Cardiac fibroblast (primary cell): ENCODE measurements at places on chromosomes 11 and 22.

DNA sequence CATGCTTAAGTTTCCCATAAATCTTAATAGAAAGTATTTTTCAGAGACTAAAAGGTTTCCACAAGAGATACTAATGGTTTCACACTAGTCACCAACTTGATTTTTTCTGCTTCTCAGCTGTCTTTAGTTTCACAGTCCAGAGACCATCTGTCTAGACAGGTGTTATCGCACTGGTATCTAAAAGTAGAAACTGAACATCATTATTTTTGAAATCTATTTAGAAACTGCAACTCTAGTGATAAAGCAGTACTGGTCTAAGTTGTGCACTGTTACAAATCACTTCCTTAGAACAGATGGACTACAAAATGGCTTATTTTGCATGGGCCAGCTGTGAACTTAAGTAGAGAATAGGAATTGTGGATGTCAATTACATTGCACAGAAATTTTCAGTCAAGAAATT lies 78.0 kb downstream of the CNTN5 start:
- no peak for DNase-seq

- DNase-seq: no peak
These were observed 8.7 kb downstream of the ME3 start for GRCh38 chr11:86663761-86664160.

DNA sequence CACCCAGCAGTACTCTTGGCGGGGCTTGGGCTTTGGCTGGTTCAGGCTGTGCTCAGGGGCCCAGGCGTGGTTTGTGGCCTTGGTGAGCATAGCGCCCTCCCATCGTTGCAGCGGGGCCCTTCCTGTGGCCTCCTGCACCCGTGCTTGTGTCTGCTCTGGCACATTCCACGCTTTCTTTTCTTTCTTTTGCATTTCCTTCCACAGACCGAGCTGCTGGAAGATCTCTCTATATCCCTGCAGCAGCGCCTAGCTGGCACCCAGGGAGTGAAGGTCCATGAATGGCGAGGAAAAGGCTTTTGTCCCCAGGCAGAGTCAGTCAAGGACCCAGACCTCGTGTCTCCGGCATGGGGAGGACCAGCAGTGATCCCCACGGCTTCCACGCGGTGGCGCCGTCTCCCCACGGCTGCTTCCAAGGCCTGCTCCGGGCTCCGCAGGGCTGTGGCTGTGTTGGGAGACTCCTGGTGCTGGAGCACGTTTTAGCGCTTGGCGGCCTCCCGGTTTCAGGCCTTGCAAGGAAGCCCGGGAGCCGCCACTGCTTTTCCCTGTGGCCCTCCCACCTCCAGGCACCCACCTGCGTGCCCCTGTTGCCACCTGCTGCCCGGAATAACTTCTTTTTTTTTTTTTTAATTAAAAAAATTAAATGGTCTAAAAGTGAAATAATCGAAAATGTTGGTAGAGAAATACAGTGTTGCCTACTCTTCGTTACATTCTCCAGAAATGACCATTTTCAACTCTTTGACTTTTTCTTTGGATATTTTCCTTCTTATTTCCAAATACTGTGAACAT lies 28.5 kb downstream of the GLB1L2 start:
- peak; percentile 25 for DNase-seq

- DNase-seq: no peak
These were observed 42.0 kb upstream of the TENM4 start for GRCh38 chr11:79482800-79483199.

DNA sequence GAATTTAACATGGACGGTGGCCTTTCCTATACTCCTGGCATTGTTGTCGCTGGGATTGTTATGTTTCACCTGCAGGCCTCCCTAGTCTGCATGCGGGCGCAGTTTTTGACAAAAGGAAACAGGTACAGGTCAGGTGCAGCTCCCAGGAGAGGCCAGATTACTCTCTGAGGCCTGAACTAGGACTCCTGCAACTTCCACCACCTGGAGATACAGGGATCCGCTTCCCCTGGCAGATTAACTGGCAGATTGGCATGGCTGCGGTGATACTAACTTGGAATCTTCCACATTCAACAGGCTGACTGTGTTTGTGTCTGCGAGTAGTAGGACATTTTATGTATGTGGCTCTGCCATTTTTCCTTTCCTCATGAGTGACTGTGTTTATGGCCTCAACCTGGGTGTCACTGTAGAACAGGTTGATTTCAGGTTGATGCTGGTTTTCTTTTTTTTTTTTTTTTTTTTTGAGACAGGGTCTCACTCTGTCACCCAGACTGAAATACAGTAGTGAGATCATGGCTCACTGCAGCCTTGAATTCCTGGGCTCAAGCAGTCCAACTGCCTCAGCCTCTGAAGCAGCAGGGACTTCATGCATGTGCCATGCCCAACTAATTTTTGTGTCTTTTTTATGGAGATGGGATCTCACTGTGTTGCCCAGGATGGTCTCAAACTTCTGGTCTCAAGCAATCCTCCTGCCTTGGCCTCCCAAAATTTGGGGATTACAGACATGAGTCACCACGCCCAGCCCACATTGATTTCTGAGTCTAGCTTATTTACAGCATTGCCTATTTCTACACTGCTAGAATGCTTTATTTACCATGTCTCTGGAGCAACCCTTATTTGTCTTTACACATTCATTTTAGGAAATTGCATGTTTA lies 1.7 kb upstream of the USP28 start:
- no peak for DNase-seq

- DNase-seq: no peak
These were observed 110.0 kb downstream of the TP53I11 start for GRCh38 chr11:44840521-44841251.

GRCh38 chr11:70353900-70354568 lies 44.3 kb upstream of the CTTN start:
- no peak for DNase-seq

- DNase-seq: peak; percentile 99
These were observed 89.8 kb upstream of the PARVA start for GRCh38 chr11:12287374-12288211.

DNA sequence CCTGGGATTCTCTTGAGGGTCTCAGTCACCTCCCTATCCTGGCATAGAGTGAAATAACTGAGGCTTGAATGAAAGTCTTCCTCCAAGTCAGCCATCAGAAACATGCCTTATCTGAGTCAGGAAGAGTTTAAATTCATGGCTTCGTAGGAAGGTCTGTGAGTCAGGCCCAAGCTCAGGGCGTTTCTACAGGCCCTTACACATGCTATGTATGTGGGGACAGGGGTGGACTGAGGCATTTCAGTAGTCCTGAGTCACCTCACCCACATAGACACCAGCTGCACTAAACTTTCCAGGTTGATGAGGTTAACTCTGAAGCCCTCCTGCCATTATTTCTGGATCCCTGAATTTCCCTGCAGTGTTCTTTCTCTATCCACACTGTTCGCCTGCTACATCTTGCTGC lies 134.6 kb upstream of the RCN1 start:
- DNase-seq: no peak

DNA sequence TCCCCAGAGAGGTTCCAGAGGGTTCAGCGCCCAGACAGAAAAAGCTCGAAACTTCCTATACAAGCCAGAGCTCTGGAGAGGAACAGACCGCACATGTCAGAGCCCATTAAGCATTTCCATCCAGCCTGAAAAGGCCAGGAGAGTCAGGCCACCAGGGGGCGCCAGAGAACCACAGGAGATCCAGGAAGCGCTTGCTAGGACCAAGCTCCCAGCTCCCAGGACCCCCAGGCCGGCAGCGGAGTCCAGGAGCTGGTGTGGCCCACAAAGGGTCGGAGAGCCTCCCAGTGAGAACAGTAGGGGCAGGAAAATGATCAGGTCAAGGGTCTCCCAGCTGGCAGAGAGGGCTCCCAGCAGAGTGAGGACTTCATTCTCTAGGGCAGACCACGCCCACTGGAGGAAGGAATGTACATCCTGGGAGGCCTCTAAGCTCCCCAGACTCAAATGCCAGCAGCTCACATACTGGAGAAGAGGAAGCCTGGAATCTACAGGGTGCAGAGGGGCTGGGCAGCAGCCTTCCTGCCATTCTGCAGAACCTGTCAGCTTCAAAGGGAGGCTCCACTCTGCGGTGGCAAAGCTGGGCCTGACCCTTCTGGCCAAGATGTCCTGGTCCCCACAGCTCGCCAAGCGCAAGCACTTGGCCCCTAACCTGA lies 2.1 kb upstream of the MEI1 start:
- peak; percentile 92 for DNase-seq

DNA sequence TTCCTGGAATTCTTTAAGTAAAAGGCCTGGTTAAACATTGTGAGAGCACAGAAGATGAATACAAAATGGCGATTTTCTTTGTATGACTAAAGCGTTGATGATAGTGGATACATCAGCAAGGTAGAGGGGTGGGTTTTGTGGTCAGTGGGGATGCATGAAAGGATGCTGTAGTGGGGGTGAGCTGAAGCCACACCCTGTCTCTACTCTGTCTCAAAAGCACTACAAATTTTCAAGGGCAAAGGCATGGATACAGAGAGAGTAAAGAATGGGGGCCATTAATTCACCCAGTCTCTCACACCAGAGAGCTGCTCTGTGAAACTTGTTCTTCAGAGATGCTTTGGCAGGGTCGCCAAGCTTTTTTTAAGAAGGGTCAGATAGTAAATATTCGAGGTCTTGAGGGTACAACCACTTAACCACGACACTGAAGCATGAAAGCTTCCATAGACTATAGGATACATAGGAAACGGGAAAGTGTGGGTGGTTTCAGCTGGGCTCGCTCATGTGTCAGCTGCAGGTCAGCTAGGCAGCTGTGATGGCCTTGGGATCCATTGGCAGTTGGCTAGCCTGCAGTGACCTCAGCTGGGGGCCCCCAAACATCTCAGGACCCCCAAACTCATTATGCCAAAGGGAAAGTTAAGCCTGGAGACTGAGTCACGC lies 8.3 kb downstream of the TMEM138 start:
- DNase-seq: no peak

GRCh38 chr11:64056213-64056785 lies 20.6 kb downstream of the FLRT1 start:
- no peak for DNase-seq

DNA sequence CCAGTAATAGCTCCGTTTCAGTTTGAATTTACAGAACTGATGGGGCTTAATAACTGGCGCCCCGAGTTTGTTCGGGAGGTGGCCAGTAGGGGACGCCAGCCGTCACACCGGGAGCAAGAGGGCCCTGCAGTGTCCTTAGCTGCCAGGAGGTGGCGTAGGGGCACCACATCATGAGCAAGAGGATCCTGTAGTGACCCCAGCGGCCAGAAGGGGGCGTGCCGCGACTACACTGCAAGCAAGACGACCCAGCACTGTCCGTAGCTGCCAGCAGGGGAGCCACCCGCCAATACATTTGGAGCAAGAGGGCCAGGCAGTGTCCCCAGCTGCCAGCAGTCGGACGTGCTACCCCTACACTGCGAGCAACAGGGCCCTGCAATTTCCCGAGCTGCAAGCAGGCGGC lies 663.7 kb upstream of the B3GAT1 start:
- DNase-seq: peak; percentile 17

DNA sequence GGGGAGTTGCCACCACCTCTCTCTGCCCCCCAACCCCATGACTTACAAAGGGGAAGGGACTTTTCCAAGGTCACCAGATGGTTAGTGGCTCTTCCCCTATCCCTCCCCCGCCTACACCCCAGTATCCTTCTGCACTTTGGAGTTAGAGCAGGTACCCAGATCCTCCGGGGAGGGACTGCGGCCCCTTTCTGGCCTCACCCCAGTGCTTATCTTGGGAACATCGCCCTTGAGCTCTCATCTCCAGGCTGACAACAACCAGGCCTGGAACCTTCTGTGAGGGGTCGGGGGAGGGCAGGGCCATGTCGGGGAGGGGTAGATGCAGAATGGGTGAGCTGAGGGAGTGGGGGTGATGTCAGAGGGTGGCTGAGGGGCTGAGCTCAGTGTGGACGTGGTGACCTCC lies 7.5 kb upstream of the NAALADL1 start:
- DNase-seq: no peak

GRCh38 chr22:22952531-22953280 lies 65.1 kb downstream of the IGLL5 start:
- no peak for DNase-seq

DNA sequence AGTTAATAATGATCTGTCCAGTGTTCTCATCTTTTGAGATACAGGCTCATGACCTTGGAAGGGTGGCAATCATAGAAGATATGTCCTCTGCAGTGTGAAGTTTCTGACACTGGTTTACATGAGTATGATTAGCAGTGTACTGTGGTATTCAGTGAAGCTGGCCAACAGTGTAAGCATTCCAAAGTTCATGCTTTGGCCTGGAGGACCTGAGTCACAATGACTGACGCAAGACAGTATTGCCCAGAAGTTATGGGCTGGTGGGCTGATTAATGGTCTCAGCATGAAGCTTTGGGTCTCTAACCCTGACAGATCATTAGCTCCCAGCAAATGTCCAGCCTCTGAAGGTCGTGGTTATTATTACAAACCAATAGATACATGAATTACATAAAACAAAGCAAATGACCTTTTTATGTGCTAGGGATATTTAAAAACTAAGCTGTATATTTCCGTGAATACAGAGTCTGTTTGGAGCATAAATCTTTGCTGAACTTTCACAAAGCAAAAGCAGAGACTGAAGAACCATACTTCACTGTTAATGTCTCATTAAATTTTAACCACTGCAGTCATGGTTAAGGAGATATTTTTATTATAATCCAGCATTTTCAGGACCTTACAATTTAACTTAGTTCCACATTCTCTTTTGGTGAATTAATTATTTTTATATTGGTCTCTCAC lies 28.3 kb upstream of the USP47 start:
- peak; percentile 89 for DNase-seq

- DNase-seq: peak; percentile 54
These were observed at the start of gene MYO7A for GRCh38 chr11:77127920-77128691. MYO7A (plus strand) TSS chr11:77128246; CDS start chr11:77130635, 2,389 bp downstream.

DNA sequence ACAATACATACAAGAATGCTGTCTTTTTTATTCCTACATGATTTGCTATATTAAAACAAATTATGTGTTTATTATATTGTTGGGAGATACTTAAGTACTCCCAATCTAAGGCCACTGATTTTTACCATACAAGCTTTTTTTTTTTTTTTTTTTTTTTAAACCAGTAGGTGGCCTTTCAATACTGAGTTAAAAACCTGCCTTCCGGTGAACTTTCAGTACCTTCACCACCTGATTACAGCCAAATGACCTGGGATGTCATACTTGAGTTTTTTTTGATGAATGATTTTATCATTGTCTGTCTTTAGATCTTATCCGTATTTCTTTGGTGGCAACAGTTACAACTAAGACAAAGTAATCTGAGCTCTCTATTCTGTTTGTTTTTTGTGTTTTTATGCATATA lies 94.0 kb upstream of the FOLH1 start:
- no peak for DNase-seq

- no peak for DNase-seq
These were observed 47.1 kb upstream of the RCN1 start for GRCh38 chr11:32043737-32044136.

- no peak for DNase-seq
These were observed 2.3 kb downstream of the NARS2 start for GRCh38 chr11:78572394-78572793.

DNA sequence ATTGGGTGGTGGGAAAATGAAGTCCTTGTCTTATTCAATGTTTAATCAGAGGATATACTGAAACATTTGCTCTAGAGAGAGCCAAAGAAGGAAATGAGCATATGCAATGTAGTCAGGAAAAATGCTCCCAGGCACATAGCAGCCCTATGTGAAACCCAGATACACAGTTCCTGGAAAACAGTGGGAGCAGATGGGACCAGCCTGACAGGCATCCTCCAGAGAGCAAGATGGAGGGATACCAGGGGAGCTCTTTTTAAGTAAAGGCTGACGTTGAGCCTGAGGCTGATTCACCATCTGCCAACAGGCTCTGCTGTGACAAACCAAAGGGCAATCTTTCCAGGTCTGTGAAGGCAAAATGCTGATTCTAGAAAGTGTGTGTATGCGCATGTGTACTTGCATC lies 559.4 kb upstream of the KIRREL3 start:
- no peak for DNase-seq
